ENCODE measurements at places on chromosomes 12 and 14.

DNA sequence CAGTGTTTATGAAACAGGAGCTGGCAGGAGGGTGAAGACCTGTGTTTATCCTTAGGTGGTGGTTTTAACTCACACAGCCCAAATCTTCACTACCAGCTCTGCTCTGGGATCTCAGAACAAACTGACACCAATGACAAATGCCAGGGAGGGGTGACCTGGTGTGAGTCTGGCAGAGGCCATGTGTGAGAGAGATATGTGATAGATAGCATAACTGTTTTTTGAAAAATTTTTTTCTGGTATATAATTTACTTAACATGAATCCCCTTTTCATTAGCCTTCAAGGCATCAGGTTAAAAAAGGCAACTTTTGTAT, 51.5 kb downstream of the SLC38A4 start:
- no peak for DNase-seq

DNA sequence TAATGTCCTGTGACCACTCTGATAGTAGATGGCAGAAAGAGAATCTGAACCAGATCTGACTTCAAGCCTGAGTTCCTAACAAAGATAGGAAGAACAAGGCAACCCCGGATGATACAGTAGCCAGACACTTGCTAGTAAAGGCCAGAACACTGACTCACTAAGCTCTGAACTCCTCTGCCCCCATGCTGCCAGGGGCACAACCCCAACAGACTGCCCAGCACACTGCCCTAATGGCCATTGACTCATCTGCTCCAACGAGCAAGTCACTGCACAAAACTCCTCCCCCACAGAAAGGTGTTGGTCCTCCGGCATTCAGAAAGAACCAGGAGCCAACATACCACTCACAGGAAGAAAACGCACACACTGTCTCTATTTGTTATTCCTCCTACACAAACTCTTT, 179.6 kb upstream of the NUDT4 start:
- peak; percentile 49 for DNase-seq

GRCh38 chr14:82388488-82388887, 854.8 kb upstream of the SEL1L start:
- no peak for DNase-seq

DNA sequence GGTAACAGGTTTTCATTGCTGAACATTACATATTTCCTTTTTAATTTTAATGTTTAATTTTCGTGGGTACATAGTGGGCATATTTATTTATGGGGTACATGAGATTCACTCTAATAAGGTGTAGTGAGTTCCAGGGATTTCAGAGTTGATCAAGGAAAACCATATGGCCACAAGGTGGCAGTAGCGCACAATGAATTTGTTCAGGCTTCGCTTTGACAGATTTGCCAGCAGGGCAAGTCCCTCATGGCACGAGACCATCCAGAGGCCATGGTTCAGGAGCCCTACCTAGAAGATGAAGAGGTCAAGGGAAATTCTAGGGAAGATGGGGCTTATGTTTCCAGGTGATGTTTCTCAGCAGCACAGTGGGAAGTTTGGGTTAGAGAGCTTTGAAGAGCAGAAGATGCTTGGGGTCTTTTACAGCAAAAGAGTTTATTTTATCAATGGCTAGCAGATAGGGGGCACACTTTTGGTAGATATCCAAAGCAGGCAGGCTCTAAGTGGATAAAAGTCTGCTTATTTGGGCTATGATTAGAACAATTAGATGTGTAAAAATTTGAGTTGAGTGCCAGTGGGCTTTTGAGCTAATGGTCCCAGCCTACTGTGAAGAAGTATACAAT, 1004.4 kb downstream of the AACS start:
- peak; percentile 8 for DNase-seq

DNA sequence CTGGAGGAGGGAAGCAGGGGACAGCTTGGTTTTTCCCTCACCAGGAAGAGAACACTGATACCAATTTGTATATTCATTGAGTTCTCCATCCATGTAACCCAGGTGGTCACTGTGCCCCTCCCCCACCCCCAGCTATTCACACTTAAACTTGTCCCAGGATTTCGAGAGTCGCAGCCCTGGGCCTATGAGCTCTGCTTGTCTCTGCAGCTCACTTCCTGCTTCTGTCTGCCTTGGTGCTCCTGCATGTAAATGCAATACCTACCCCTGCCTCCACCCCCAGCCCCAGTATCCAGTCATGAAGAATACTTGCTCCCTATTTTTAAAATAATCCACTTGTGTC, 452.2 kb downstream of the BCL11B start:
- no peak for DNase-seq

DNA sequence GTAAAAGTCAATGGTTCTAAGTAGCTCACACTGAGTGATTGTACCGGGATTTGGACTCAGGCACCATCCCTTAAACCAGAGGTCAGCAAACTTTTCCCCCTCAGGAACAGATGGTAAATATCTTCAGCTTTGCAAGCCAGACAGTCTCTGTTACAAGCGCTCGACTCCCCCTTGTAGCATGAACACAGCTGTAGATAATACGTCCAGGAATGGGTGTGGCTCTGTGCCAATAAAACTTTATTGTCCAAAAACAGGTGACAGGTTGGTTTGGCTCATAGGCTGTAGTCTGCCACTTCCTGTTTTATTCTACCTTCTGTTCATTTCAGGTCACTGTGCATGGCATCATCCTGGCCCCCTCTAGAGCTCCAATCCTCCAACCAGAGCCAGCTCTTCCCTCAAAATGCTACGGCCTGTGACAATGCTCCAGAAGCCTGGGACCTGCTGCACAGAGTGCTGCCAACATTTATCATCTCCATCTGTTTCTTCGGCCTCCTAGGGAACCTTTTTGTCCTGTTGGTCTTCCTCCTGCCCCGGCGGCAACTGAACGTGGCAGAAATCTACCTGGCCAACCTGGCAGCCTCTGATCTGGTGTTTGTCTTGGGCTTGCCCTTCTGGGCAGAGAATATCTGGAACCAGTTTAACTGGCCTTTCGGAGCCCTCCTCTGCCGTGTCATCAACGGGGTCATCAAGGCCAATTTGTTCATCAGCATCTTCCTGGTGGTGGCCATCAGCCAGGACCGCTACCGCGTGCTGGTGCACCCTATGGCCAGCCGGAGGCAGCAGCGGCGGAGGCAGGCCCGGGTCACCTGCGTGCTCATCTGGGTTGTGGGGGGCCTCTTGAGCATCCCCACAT, 7.6 kb downstream of the BDKRB1 start:
- no peak for DNase-seq

DNA sequence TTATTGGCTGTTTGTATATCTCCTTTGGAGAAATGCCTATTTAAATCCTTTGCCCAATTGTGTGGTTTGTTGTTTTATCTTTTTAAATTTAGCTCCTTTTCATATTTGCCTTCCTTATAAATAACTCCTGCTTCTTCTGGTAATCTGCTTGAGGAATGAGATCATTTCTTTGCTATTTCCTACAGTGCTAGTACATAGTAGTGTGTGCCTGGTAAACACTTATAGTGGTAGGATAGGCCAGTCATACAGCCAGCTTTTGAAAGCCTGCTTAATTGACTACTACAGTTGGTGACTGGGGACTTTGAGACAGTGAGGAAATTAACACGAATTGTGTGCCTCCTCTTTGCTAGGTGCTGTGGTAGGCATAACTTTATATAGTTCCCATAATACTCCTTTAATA, 68.7 kb downstream of the BORCS5 start:
- DNase-seq, result no peak

- DNase-seq, result no peak
These were observed 394.6 kb downstream of the AEBP2 start for GRCh38 chr12:19833775-19834501.

DNA sequence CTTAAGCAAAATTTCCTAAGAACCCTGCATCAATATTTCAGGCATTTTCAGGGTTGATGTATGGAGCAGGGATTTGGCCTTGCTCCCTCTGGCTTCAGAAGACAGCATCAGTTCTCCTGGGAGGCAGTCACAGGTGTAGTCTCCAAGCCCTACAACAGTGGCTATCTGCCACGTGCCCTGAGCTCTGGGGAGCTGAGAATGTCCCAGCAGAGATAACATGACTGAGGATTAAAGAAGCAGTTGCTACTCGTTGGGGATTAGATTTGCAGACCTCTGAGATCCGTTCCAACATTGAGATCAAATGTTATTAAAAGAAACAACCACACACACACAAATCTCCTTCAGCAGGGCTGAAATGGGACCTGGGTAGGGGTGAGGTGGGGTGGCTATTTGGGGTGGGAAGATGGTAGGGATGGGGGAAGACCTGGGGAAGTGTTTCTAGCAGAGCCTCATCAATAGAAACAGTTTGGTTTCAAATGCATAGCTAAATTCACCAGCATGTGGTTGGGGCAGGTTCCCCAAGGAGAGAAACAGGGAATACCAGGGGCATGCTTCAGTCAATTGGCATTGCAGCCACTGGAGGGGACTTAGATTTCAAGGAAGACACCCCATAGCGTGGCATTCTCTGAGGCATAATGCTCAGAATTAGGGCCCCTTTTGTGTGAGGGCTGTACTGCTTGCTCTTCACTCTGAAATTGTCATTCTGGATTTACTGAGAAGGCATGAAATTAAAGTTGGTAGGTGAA, 15.2 kb upstream of the FAM234B start:
- no peak for DNase-seq

DNA sequence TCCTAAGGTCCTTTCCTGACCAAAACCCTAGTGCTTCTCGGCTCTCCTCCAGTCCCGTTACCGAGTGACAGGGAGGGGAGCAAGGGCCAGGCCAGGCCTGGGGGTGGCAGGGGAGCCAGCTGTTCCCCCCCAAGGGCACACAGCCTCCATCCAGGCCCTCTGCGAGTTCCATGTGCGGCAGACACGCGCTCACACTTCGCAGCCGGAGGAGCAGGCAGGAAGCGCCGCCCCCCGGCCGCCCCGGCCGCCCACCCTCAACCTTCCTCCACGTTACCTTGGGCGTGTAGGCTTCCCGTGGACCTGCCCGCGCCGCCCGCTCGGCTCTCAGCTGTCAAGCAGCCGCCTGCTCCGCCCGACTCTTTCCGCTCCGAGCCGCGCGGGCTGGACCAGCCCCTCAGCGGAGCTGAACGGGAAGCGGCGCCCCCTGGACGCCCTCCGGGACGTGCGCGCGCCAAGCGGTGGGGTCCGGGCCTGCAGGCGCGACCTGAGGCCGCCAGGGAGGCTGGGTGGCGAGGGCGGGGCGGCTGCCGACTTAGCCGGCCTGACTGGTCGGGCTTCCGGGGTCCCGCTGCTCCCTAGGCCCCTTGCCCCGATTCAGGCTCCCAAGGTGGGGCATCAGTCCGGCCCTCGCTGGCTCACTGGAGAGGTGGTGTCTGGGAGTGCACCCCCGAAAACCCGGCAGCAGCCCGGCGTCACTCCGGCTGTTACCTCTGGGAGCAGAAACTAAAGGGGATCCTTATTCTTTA, at the start of gene CRACR2A:
Gene CRACR2A, minus strand, starts transcription at position 369 of the 746 bp plus-strand sequence. CDS start 56,110 bp downstream, outside the sequence.
- DNase-seq, result peak; percentile 88

DNA sequence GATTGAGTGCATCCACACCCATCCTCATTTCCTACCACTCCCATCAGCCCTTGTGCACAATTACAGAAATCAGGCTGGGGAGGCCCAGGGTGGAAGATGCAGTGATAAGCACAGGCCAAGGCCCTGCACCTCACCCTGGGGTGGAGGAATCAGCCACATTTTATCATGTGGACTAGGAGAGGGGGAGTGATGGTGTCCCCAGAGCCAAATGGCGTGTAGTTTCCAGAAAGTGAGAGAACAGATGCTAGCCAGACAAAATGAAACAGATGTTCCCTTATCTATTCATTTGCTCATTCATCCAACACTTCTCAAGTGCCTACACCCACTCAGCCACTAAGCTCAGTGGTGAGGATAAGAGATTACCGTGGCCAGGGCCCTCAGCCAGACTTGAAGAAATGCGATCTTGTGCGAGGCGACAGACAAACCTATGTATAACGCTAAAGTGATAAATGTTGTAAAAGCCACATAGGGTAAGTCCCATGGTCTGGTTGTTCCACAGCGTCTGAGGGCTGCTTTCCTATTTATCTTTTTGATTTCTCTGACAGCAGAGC, 93.6 kb downstream of the STAB2 start:
- no peak for DNase-seq

DNA sequence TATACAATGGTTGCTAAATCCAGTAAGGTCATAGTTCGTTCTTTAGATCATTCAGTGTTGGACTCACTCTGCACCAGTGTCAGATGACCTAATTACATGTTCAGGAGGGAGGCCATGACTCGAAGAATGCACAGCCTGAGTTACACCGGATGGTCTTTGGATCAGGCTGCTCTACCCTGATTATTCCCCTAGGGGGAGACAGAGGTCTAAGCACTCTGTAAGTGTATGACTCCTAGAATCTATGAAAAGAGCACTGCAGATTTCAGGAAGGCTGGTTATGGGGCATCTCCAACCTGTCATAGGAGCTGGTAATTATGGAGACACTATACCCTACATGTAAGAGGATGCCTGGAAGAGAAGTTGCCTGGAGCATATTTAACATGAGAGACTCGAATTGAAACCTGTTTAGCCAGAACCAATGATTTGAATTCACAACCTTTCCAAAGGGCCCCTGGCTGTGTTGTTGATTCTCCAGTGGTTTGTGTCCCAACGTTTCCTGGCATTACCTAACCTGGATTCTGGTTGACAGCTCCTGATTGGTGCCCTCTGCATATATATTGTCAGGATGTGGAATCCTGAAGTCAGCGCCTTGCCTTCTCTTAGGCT, at the start of gene MUCL1:
Gene MUCL1, plus strand, starts transcription at position 584 of the 606 bp plus-strand sequence. CDS start 67 bp downstream, outside the sequence.
- peak; percentile 68 for DNase-seq

- no peak for DNase-seq
These were observed 22.8 kb downstream of the MMP17 start for GRCh38 chr12:131850856-131851559.

DNA sequence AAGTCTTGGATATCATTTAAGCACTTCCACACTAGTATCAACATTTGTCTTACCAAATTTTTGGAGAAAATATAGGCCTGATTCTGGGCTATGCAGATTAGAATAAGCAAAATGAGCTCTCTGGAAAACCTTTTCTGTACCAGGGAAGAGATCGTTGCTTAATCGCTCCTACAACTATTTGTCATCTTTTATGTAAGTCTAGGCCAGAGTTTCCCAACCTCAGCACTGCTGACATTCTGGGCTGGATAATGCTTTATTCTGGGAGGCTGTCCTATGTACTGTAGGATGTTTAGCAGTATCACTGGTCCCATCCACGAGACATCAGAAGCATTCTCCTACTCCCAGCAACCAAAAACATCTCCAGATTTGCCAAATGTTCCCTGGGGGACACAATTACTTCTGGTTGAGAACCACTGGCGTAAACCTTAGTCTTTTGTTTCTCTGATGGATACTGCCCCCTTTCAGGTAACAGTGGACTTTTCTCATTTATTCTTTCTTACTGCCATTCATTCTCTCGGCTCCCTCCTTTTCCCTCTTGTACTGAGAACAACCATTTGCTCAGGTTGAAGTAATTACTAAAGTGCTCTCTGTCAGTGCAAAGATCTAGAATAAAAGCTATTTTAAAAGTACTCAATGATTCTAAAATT, 316.9 kb upstream of the E2F7 start:
- DNase-seq, result no peak

- no peak for DNase-seq
These were observed 51.2 kb downstream of the SINHCAF start for GRCh38 chr12:31274520-31275300.
